DMS79 (cell line): ENCODE measurements at places on chromosomes 7 and 10.

- DNase-seq = no peak
Observed at GRCh38 chr7:18508443-18509427, 13.2 kb downstream of the HDAC9 start.

DNA sequence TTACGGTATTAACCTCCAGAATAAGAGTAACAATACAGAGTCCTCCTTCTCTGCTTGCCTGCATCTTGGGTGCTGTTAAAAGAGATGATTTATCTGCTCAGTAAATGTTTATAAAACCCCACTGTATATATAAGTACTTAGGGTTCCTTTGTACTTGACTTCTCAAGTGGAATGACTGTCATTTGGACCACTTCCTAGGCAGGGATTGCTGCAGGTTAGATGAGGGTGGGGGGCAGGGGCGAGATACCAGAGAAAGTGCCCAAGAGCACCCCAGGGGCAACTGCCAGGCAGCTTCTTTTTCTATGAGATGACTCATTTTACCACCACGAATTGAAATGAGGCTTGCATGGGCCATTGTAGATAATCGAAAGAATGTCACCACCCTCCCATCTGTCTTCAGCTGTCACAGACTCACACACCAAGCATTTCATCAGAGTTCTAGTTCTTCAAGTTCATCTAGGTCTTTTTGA lies 421.9 kb upstream of the GALNT17 start:
- DNase-seq = peak; percentile 34

GRCh38 chr7:80851896-80852476 lies 66.9 kb downstream of the SEMA3C start:
- DNase-seq = no peak

DNA sequence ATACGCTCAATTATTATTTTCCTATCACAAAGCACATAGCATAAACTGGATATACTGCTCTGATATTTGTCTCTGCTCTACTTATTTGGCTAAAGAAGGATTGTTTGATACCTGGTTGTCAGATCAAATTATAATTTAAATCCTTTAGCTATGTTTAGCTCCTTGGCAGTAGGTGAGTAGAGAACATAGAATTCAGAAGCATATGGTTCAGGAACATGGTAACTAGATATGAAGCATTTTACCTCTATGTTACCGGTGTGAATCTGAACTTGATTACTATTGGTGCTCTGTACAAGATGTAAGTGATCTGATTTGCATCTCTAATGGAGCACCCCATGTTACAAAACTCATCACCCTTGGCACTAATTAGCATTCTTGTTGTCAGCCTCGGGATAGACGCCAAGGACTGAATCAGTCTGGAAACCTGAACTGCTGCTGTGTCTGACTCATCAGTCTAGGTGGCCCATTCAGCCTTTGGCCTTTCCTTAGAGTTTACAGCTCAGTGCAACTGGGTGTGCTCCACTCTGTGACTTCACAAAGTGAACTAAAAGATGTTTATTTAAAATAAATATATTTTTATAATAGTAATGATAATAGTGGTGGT lies 12.3 kb upstream of the MYPN start:
- DNase-seq = no peak

DNA sequence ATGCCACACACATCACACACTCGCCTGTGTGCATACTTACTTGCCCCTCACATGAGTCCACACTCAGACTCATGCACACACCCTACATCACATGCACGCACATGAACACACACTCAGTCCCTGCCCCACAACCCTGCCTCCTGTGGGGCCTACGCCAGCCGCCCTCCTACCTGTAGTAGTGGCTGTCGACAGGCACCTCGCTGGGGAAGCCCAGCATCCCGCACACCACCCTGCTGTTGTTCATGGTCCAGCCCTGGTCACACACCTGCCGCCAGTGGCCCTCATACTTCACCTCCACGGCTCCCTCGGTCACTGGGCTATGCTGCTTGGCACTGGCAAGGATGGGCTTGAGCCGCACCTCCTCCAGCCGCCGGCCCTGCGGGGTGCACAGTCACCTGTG lies 7.2 kb downstream of the LOXL4 start:
- DNase-seq = no peak

GRCh38 chr10:122147663-122148062 lies 123.4 kb upstream of the BTBD16 start:
- DNase-seq = peak; percentile 69

DNA sequence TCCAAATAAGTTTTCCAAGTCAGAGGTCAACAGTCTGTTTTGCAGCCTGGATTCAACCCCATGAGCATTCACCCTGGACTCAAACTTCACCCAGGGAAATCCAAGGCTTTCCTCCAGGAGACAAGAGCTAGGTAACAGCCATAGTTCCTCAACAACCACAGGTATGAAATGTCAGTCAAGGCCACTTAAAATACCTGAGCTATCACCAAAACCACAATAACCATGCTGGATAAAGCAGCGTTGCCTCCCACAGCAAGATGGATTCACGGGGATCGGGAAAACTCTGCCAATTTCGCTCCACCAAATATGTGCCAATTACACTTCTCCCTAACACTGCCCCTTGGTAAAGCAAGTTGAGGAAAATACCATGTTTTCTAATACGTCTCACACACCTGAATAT lies 444.1 kb upstream of the KLF6 start:
- DNase-seq = no peak

GRCh38 chr7:108026647-108027046 lies 23.7 kb upstream of the LAMB1 start:
- DNase-seq = no peak

- DNase-seq = peak; percentile 0
Observed at GRCh38 chr10:87659571-87660483, at the start of gene PAPSS2. PAPSS2 (plus strand) TSS chr10:87659878; CDS start chr10:87659982, 104 bp downstream.

DNA sequence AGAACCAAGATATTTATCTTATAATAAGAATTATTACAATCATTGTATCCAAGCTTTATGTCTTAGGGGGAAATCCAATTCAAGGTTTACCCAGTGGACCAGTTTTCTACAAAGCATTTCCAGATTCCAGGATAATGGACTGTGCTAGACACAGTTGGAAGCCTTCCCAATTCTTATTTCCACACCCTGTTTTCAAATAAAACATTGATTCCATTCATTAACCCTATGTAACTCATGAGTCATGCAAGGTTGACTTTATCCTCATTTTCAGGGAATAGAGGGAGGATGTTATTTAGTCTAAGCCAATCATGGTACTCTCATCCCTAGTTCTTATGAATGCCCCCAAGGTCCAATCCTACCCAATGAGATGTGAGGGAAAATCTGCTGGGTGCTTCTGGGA lies 145.7 kb downstream of the RNLS start:
- DNase-seq = no peak

- DNase-seq = no peak
Observed at GRCh38 chr10:75018251-75018650, 93.2 kb upstream of the SAMD8 start.

DNA sequence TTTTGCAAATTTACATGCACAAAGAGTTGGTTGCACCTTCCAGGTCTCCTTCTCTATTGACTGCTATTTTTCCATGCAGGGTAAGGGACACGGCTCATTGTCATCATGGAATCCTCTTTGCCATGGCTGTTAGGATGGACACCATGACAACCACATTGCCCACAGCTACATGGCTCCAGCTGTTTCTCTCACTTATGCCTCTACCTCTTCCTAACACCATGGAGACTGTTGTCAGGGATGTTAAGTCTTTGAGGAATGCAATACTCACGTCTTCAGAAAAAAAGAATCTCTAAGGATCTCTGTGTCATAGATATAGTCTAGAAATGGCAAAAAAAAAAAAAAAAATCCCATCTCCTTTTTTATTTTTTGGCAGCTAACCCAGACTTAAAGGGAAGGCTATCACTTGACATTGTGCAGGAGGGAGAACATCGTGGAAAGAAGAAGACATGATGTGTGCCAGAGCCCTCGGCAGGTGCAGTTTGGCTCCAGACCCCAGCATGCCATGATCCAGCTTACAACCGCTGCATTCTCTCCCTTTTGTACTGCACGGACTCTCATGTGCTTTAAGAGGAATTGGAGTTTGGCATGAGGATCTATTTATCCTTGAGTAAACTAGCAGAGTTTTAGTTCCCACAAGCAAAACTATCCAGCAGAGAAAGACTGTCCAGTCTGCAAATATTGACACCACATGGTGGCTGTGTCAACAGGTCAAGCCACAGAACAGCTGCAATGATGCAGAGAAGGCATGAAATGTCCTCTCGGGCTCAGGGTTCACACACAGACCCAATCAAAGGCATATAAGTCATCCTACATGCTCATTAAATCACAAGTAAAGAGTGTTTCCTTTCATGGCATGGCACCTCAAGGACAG lies 70.8 kb downstream of the FRMD4A start:
- no peak for DNase-seq

- DNase-seq = no peak
Observed at GRCh38 chr7:27532314-27532713, 130.4 kb downstream of the HIBADH start.

DNA sequence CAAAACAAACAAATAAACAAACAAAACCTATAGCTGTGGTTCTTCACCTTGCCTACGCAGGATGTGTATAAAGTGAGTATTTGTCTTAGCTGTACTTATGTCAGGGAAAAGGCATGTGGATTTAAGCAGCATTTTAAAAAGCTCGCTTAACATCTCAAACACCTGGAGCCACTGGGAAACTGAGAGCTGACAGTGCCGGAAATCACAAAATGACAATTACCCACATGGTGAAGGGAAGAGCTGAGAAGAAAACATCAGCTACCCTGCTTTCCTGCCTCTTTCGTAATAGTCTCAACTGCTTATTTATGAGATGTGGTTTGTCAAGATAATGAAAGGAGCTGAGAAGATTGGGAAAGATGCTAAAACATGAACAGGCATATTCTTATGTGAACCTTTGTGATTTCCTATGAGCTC lies 31.1 kb upstream of the MSMB start:
- no peak for DNase-seq

GRCh38 chr10:17116193-17116592 lies 13.4 kb downstream of the CUBN start:
- no peak for DNase-seq

- DNase-seq = no peak
Observed at GRCh38 chr10:36278176-36278575, 636.1 kb upstream of the FZD8 start.

GRCh38 chr10:28761084-28761846 lies 83.9 kb downstream of the BAMBI start:
- DNase-seq = no peak

GRCh38 chr7:112880818-112881418 lies 90.7 kb upstream of the TMEM168 start:
- DNase-seq = no peak

- DNase-seq = no peak
Observed at GRCh38 chr7:40822861-40823260, 688.1 kb downstream of the SUGCT start.

DNA sequence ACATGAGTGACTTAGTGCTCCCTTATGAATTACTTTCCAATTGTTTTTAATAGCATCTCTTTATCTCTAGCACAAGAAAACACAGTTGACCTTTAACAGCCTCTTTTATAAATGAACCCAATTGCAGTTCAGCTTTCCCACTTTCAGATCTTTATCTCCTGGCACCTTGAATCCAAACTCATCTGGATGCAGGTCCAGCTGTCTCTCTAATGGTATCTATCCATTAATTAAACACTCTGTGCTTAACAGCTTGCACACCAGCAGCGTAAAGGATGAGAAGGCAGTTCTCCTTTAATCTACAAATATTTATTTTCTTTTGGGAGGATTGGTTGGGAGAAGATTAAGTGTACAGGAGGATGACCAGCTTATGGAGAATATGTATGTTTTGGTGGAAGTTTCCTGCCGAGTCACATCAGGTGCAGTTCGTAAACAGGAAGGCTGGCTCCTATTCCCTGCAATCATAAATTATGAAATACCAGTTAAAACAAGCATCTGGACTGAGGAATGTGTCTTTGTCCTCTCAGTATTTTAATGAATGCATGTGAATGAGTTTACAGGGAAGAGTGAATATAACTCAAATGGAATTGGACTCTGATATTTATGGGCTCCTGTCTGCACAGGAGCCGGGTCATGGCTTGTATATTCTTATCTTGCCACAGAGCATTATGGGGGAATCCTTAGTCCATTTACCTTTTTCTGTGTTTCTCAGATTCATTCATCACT lies 232.7 kb downstream of the PHF14 start:
- no peak for DNase-seq

DNA sequence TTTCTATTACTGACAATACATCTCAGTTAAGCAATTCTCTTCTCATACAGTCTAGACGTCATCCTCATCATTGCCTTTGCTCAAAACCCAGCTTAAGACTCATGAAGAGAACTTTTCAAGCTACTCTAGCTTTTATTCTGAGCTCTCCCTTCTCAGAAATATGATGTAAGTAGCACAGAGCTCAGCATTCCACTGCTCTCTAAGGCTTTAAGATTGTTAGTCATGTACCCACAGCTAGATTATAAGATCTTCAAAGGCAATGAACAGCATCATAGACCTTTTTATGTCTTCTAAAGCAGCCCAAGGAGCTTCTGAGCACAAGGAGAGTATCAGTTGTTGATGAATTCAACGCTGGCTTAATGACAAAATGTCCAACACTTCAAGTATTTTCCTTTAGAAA lies 119.3 kb downstream of the NRP1 start:
- no peak for DNase-seq

- no peak for DNase-seq
Observed at GRCh38 chr10:79241990-79242619, 105.2 kb upstream of the PPIF start.

GRCh38 chr7:42125321-42125720 lies 111.7 kb downstream of the GLI3 start:
- DNase-seq = no peak

DNA sequence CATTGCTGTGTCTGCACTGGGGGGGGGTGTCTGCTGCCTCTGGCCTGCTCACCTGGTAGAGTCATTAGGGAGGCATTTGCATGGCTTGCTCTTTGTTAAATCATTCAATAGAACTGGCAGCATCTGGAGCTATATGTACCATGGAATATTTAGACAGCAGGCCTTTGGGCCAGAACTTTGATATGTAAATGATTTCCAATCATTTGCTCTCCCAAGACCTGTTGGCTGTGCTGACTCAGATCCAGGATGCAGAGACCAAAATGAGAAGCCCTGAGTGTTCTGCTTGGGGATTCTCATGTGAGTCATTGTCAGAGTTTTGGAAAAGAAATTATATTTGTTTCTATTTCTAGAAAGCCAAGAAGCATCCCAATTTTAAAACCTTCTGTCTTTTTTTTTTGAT lies 257.6 kb upstream of the IGFBP3 start:
- no peak for DNase-seq
